Activated naive CD8-positive, alpha-beta T cell treated with anti-CD3 and anti-CD28 coated beads, Interleukin-2, amount 10 ng/mL, durations not matched to agents 7 days and 5 days (primary cell): ENCODE measurements at places on chromosomes 6 and 20. TPM values are rescaled to one million over a fixed set of nuclear protein-coding genes. Genes with fewer than 3 reads are reported as not detected.

The SCRT2 gene
- not detected for total RNA-seq

The PLCB4 gene
- total RNA-seq: not detected

DNA sequence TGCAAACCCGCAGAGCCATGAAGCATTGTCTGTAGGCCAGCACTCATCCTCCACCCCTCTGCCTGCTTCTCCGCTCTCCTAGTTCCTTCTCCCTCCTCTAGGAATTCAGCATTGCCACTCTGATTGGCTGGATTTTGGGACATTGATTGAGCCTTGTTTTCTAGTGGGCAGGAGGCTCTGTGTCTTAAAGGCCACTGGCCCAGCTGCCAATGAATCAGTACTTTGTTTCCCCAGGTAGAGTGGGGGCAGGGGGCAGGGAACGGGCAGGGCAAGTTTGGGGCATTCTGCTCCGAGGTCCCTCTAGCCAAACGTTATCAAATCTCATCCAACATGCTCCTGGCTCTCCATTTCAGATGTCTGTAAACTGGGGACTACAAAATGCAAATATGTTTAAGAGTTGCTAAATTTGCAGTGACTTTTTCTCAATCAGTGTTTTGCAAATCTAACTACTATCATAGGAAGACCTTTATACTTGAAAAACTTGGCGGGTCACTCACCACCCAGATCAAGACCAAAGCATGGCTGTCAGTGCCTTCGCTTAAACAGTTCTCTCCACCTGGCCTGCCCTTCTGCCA is 10.4 kb upstream of the BPI start:
- H3K4me1 ChIP-seq: no peaks in the 10 kb centered on the region
- no peak overlapping the region for H3K4me3 ChIP-seq
- peaks cover 16% of the 10 kb centered on the region for H3K27me3 ChIP-seq
- DNase-seq: no peak
- no peak overlapping the region for H3K27ac ChIP-seq

GRCh38 chr6:149316108-149316727 is 1.3 kb upstream of the TAB2 start:
- H3K4me1 ChIP-seq: peaks cover 19% of the 10 kb centered on the region
- H3K27me3 ChIP-seq: no peaks in the 10 kb centered on the region
- no peak for DNase-seq
- peaks cover 20% of the 10 kb centered on the region for H3K36me3 ChIP-seq
- peak overlapping the region; percentile 83 for H3K4me3 ChIP-seq

- no peaks in the 10 kb centered on the region for H3K27me3 ChIP-seq
- H3K27ac ChIP-seq: no peak overlapping the region
- H3K4me1 ChIP-seq: peaks cover 1% of the 10 kb centered on the region
- H3K36me3 ChIP-seq: peaks cover 53% of the 10 kb centered on the region
- H3K4me3 ChIP-seq: no peak overlapping the region
- DNase-seq: no peak
Measured at GRCh38 chr6:144549837-144550747, 265.0 kb downstream of the UTRN start.
